ENCODE measurements at places on chromosomes 3 and 15.

GRCh38 chr15:43103907-43104306, 1.9 kb downstream of the UBR1 start:
- DNase-seq = no peak

DNA sequence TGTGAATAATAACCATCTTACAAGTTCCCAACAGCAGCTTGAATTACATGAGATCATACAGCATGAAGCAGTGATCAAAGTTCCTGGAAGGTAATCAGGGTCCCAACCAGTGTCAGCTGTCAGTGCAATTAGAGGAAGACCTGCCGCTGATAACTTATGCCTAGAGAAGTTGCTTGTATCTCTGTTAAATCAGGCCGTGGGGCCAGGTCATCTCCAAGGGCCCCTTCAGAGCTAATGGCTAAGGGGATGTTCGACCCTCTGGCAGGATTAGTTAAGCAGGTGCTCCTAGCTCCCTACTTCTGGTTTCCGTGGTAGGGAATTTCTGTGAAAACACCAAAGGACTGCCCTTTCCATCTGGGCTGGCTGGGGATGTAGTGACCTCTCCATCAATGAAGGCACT, 251.0 kb downstream of the FAM43A start:
- DNase-seq = no peak

GRCh38 chr15:69170597-69170996, 10.2 kb downstream of the GLCE start:
- DNase-seq = no peak

- DNase-seq = no peak
Measured at GRCh38 chr3:53682807-53683206, 163.4 kb downstream of the CHDH start.

GRCh38 chr15:89332446-89332845, 2.2 kb downstream of the POLG start:
- no peak for DNase-seq

- DNase-seq = peak; percentile 30
Measured at GRCh38 chr3:141875893-141876380, 506 bp upstream of the ATP1B3 start.

DNA sequence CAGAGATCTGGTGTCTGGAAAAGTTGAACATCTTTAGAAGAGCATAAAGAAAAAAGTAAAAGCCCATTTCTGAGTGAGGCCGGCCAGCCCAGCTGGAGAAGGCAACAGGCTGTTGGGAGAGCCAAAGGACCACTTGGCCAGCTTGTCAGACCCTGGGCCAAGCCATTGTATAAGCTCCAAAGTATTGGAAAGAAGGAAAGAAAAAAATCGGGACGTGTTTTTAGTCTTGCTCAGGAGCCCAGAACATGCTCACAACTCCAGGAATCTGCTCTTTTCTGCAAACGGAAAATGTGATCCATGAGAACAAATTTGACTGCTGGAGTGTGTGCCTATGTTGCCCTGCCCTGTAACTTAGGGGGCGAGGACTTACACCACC, 10.4 kb upstream of the CLPX start:
- no peak for DNase-seq

GRCh38 chr3:59432665-59433064, 382.8 kb upstream of the CFAP20DC start:
- DNase-seq = no peak

DNA sequence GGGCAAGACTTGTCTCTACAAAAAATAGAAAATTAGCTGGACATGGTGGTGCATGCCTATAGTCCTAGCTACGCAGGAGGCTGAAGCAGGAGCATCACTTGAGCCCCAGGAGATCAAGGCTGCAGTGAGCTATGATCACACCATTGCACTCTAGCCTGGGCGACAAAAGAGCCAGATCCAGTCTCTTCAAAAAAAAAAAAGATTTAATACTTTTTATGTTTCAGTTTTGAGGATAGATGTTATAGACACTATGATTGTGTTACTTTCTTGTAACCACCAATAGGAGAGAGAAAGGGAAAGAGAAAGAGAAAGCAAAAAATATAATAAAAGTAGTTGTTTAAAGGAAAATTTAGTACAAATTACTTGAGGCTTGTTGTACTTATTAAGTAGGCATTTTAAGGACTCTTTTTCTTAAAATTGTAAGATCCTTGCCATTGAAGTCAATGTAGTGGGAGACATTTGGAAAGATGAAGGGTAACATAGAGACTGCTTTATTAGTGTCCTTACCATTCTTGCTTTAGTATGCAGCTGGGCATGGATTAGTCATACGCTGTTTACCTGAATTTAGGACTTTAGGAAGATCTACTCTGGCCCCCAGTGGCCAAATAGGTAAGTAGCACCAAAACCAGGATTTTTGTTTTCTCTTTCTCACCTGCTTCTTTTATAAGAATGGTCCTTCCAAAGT, 35.1 kb upstream of the ZDHHC23 start:
- peak; percentile 67 for DNase-seq

DNA sequence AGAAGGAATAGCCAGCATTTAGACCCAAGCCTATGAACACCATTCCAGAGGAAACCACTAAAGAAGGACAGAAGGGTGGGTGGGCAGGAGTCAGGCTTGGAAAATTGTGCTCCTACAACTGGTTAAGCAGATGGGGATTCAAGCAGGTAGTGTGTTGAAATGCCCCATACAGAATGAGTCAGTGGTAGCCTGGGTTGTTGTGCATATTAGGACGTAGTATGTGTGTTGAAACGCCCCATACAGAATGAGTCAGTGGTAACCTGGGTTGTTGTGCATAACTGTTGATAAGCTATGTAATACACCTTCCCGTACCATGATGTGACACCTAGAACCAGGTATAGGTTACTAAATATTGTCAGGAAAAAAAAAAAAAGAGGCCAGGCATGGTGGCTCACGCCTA, 34.0 kb downstream of the MINDY4B start:
- DNase-seq = no peak

GRCh38 chr15:42220216-42220615, 12.1 kb upstream of the VPS39 start:
- no peak for DNase-seq

DNA sequence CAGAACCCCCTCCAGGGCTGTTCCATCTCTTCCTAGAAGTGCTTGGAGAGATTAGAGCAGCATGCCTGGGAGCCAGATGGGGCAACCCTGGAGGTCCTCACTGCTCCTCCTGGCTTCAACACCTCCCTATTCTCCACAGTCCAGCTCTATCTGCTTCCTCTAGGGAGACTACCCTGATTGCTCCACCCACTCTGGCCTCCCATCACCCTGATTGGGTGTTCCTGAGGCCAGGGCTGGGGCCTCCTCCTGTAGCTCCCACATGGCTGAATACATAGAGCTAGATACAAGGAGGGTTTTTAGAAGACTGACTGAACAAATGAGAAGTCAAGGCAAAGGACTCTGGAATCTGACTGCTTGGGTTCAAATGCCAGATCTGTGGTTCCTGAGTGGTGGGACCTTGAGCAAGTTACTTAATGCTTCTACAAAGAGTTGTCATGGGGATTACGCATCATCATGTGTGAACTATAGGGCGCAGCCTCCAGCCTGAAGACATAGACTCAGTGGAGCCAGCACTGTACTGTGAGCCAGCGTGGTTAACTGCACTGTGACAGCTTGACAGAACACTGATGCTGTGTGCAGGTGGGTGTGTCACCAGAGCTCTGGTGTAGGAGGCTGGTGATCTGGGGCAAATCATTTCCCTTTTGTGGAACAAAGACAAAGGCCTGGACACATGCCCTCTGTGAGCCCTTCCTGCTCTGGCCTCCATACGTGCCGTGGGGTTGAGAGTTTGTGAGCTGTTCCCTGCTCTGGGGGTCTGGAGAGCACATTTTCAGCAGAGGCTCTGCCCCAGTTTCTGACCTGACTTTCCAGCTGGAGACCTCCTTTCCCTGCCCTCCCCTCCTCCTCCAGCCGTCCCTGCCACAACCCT, 74.8 kb downstream of the SCN5A start:
- DNase-seq = no peak

- no peak for DNase-seq
Measured at GRCh38 chr15:45489690-45490238, 32.8 kb downstream of the SLC30A4 start.

DNA sequence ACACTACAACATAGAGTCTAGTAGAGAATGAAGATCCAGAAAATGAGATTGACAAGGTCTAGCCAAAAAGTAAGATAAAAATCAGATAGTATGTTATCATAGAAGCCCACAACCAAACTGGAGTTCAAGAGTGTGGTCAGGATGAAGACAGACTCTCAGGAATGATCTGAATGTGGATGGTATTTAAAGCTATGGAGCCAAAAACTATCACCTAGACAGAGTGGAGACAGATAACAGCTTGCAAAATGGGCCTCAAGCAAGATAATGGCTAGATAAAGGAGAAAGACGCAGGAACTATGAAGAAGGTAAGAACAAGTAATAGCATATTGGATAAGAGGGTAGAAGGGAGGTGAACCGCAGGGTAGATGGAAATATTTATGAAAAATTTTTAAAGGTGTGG, 35.4 kb downstream of the ZMAT3 start:
- no peak for DNase-seq

DNA sequence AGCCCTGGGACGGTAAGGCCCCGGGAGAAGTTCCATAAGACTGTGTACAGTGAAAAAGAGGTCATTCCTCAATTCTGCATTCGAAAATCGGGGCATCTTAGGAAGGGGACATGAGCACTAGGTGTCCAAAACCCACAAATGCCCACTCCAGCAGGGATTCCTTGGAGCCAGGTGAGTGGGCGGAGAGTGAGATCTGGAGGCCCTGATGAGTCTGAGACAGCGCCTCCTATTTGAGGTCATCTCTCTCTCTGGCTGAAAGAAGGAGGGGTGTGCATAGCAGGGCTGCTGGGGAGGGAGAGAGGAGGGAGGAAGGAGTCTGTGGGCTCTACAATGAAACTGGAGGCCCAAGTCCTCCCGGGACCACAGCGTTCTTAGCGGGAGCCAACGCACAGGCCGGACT, 38.1 kb upstream of the LACTB start:
- no peak for DNase-seq

DNA sequence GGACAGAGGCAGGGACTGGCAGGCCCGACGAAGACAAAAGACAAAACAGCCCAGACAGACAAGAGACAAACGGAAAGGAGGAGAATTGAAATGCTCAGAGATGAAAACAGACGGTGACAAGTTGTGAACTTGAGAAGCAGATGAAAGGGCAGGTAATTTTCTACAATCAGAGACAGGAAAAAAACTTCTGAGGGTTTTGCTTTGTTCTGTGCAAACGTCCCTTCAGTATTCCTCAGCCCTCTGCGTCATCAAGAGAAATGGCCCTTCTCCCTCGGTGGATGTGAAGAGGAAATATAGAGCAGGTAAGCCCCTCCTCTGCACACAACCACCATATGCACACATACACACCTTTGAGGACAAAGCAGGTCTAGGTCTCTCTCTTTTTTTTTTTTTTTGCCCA, 206.6 kb downstream of the UACA start:
- no peak for DNase-seq

DNA sequence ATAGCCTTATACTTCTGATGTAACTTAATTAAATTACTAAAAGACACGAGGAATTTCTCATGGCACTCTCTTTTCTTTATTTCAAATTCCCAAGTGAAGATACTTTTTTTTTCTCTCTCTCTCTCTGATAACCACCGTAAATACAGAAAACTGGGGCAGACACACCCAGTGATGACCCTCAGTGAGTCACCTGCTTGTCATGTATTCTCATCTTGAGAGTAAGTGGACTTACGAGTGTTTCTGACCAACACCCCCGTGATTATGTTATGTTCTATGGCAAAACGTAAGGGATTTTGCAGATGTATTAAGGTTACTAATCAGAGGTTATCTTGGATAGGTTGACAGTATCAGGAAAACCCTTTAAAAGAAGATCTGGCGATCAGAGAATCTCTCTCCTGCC, 348.8 kb upstream of the ZNF717 start:
- no peak for DNase-seq

DNA sequence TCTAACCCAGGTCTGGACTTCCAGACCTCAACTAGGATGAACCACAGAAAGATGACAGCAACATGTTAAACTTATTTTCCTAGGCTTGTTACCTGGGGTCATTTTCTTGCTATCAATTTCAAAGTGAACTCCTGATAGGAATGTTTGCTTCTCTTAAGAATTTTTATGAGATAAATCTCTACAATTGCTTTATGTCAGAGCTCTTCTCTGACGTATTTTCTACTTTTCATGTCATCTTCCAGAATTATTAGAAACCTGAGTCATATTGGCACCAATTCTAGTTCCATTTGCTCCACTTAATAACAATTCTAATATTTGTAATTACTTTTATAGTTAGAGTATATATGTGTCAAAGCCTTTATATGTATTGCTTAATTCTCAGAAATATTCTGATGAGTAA, 2.1 kb upstream of the IGSF10 start:
- no peak for DNase-seq

DNA sequence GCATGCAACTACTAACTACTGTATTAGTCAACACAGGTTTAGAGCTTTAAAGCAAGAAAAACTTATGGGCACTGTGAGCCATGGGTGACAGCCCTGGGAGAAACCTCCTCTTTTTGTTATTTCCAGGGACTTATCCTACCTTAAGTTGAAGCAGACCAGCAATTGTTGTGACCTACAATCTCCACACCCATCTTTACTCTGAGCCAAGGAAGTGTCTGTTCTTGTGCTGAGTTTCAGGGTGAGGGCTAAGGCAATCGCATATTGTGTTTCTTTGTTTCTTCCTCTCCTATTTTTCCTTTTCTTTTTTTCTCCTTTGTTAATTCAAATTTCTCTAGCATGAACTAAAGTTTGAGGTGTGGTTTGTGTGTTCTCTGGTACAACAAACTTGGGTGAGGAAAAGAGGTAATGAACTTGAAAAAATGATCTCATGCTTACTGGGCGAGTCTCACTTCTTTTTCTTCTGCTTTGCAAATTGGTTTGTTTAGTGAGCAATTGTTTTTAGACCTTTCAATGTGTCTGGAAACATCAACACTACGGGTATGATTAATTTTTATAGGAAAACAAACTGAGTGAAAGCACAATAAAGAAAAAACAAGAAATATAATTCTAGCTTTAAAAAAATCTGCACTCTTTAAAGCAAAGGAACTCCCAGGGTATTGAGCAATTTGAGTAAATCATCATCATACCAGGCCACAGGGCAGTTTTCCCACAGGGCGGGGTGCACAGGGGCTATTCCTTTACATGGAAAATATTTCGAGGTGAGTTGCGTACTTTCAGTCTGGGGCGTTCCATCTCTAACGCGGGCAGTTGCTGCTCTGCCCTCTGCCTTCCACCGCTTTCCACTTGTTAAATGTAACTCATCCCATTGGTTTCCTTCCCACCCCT, 2.7 kb downstream of the UPK1B start:
- no peak for DNase-seq

DNA sequence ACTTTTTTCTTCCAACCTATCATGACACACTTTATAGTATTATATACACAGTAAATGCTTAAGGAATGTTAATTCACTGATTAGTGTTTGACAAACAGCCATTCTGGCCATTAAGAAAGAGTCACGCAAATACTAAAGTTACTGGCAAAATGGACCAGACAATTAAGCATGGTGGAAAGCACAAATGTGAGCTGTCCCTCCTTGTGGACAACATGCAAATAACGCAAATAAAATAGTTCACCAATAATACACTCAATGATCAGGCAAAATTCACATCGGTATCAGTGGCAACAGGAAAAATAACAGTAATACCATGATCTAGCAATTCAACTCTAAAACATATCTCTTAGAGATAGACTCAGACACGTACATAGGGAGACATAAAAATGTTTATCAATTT, 71.7 kb downstream of the NEDD4 start:
- no peak for DNase-seq
